ENCODE measurements at places on chromosomes 11 and 22.

GRCh38 chr22:44088976-44089570 lies 65.0 kb downstream of the PARVB start:
- no peak for DNase-seq

DNA sequence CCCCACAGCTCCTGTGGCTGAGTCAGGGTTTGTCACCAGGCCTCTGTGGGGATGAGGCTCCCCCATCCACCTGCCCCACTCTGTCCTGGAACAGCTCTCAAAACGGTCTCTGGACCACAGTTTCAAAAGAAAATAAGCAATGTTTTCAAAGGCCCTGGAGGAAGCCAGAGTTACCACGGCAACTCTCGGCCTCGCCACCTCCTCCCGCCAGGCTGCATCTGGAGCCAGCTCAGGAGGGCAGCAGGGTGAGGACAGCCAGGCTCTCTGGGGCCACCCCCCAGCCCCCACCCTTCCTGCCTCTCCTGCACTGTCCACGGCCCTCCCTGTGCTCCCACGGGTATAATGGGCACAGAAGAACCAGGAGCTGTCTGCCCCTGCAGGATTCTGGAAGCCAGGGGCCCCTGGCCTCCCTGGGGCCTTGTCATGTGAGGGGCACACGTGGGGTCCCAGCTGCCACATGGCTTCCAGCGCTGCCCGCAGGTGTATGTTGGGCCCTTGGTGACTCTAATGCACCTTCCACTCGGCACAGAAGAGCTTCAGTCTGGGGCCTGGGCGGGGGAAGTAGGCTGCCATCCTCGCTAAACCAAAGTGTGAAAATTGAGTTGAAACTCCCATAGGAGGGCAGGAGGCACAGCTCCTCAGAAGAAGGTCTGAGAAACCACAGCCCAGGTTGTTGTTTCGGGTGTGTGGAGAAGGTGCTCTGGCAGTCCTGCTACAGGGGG lies 10.3 kb downstream of the CD81 start:
- DNase-seq = peak; percentile 71

DNA sequence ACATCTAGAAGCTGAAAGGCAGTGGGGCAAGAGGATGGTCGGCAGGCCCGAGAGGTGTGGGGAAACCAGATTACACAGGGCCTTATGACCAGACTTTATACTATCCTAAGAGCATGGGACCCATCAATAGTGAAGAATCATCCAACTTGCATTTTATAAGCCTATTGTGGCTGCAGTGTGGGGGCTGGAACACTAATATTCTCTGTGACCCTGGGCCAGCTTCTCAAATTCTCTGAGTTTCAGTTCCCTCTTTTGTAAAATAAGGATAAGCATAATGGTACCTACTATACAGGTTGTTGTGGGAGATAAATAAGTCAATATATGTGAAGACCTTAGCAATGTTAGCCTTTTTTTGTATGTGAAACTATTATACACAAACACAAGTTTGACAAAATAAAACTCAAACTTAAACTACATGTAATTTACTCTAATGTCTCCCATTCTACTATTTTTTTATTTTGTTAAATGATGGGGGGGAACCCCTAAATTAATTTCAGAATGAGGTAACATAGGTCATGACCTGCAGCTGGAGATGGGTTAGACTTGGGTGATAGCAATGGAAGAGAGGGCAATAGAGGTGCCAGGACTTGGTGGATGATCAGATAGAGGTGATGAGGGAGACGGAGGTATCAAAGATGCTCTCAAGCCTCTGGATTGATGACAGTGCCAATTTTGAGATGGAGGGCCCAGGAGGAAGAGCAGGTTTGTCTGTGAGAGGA lies 30.1 kb downstream of the SMCO4 start:
- no peak for DNase-seq

- DNase-seq = no peak
Measured at GRCh38 chr11:134437821-134438220, 25.8 kb upstream of the B3GAT1 start.

DNA sequence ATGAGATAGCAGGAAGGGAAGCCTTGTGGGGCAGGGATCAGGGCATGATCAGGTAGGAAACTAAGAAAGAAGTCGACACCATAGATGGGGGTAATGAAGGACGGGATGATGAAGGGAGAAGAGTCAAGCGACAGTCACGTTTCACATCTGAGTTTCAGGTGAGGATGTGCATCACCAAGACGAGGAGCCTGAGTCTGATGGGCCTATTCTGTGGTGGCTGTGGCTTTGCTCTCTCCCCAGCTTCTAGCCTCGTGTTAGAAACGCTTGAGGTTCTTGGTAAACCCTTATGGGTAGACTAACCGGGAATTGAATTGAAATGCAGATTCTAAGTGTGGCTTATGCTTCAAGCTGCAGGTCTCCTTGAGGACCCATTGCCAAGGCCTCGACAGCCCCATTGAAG lies 45.6 kb upstream of the LMO1 start:
- DNase-seq = no peak

GRCh38 chr11:38332046-38332445 lies 1734.0 kb upstream of the RAG2 start:
- no peak for DNase-seq

GRCh38 chr11:117160826-117161225 lies 16.7 kb downstream of the PAFAH1B2 start:
- DNase-seq = no peak

All from immature natural killer cell (primary cell).